ENCODE measurements at places on chromosomes 1 and 21. TPM values are rescaled to one million over a fixed set of nuclear protein-coding genes. Genes with fewer than 3 reads are reported as not detected.
A peak's percentile ranks its signal among the peaks of the same experiment; 100 is the strongest.

CDA gene
- total RNA-seq: 1.0 TPM

- no peaks in the 10 kb centered on the region for H3K27me3 ChIP-seq
- DNase-seq: no peak
- H3K4me3 ChIP-seq: no peak overlapping the region
- no peaks in the 10 kb centered on the region for H3K36me3 ChIP-seq
- no peak overlapping the region for H3K27ac ChIP-seq
These were observed 442.0 kb upstream of the RUNX1 start for GRCh38 chr21:35491114-35491513.

- no peak overlapping the region for H3K27ac ChIP-seq
- no peak overlapping the region for H3K4me3 ChIP-seq
- H3K27me3 ChIP-seq: no peaks in the 10 kb centered on the region
- DNase-seq: no peak
These were observed 36.1 kb downstream of the CLSTN1 start for GRCh38 chr1:9787702-9788101.

GRCh38 chr1:67689267-67690017, 4.4 kb downstream of the GADD45A start:
- DNase-seq: no peak
- peaks cover 6% of the 10 kb centered on the region for H3K36me3 ChIP-seq
- H3K27me3 ChIP-seq: no peaks in the 10 kb centered on the region
- H3K4me3 ChIP-seq: no peak overlapping the region
- peak overlapping the region; percentile 99 for H3K27ac ChIP-seq

DNA sequence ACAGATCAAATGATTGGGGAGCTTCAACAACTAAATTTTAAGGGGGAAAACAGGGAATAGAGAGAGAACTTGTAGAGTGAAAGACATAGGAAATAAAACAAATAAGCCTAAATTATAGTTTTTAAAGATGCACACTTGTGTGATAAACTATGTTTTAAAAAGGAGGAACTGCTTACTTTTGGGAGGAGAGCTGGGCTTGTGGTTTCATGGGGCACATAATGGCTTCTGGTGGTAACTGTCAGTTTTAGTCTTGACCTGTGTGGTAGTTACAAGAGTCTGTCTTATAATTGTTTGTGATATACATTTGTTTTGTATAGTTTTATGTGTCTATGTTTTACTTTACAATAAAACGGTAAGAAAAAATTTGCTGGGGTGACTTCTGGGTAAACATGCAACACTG, 165.3 kb downstream of the COL24A1 start:
- H3K4me1 ChIP-seq: no peaks in the 10 kb centered on the region
- DNase-seq: no peak
- no peaks in the 10 kb centered on the region for H3K27me3 ChIP-seq
- H3K4me3 ChIP-seq: no peak overlapping the region
- H3K27ac ChIP-seq: no peak overlapping the region

Data from gastrocnemius medialis (tissue), 4 donors.